NK-92 treated with Interleukin-12 subunit alpha and Interleukin-12 subunit beta, amount 100 ng/mL, for 24 hours (cell line): ENCODE measurements at places on chromosomes 3 and 15.

DNA sequence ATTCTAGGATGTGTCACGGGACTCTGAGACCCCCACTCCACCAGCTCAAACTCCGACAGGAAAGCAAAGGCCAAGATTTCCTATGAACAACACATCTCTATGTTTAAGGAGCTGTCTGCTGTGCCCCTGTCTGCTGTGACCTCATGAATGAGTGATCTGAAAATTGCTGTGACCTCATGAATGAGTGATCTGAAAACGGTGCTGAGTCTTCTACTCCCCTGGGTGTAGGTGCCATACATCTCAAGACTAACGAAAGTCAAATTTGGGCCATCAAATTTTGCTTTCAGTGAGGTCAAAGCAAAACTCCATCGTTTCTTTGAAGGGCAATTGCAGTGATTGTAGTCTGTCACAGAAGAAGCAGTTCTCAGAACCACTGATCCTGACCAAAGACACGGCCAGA, 24.4 kb downstream of the IL5RA start:
- DNase-seq, result no peak

DNA sequence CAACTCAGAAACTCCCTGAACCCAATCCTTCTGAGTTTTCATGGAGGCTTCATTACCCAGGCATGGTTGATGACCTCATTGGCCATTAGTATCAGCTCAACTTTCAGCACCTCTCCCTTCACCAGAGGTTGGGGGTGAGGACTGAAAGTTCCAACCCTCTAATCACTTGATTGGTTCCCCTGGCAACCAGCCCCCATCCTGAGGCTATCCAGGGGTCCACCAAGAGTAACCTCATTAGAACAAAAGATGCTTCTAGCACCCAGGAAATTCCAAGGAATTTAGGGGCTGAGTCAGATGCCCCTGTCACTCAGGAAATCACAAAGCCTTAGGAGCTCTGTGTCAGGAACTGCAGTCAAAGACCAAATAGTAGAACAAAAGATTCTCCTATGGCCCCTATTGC, 43.8 kb downstream of the ADAMTSL3 start:
- no peak for DNase-seq

GRCh38 chr15:98620020-98620419, 28.3 kb upstream of the IGF1R start:
- DNase-seq, result no peak

DNA sequence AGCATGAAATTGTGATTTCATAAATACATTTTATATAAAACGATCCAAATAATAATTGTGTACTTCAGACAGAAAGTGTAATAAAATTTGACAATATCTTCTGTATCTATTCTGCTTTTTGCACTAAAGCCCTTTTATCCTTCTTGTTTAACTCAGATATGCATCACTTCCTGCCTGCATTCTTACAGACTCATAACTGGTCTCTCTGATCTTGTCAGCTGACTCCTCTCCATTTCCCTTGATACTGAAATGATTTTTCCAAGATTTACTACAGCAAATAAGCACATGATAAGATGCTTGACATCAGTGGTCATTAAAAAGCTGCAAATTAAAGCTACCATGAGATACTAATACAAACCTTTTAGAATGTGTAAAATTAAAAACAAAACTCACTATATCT, 25.3 kb upstream of the SI start:
- DNase-seq, result no peak

DNA sequence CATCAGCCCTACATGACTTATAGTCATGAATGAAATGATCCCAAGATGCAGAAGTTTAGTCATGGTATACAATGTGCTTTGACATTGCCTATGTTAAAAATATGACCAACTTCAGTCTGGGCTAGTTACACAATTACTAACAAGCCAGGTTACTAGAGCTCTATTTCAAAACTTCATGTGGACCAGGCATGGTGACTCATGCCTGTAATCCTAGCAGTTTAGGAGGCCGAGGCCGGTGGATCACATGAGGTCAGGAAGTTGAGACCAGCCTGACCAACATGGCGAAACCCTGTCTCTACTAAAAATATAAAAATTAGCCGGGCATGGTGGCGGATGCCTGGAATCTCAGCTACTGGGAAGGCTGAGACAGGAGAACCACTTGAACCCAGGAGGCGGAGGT, 613.0 kb downstream of the CADM2 start:
- no peak for DNase-seq

- no peak for DNase-seq
Observed at GRCh38 chr3:123525433-123525832, 59.4 kb downstream of the HACD2 start.

DNA sequence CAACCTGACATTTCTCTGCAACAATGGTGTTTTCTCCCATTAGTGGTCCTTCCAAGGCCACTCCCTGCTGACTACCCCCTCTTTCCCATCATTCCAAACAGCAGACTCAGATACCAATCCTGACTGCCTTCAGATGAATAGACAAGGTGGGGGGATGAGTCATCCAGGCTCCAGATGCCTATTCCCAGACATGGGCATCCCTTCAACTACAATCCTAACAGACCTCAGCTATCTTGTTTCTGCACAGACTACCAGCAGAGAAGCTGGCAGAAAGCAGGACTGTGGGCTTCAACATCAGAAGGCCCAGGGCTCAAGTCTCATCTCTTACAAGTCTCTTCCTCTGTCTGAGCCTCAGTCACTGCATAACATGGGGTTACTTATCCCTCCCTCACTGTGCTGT, 2.2 kb downstream of the RBP1 start:
- no peak for DNase-seq

DNA sequence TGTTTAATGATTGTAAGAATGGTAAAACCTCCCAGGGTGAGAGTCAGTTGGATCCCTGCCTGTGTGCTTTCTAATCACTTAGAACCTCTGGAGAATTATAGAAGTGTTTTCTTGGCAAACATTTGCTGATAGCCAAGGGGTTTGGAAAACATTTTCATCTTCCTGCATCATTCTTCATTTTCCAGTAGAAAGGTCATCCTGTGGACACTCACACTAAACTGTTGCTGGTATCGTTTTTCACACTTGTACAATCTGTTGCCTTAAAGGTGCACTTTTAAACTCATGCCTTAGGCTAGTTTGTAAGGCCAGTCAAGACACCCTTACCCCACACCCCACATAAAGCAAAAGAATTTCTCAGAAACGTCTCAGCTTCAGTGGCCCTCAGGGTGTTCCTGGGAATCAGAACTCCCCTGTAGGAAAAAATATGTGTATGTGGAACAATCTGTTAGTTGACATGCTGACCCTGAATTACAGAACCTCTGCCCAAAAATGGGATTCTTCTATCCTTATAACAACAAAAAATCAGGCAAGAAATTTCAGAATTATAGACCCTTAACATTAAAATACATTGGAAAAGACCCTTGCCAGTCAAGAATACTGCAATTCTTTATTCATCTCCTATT, 5.8 kb upstream of the PLD1 start:
- no peak for DNase-seq
